ENCODE measurements at places on chromosomes 5 and 9.

DNA sequence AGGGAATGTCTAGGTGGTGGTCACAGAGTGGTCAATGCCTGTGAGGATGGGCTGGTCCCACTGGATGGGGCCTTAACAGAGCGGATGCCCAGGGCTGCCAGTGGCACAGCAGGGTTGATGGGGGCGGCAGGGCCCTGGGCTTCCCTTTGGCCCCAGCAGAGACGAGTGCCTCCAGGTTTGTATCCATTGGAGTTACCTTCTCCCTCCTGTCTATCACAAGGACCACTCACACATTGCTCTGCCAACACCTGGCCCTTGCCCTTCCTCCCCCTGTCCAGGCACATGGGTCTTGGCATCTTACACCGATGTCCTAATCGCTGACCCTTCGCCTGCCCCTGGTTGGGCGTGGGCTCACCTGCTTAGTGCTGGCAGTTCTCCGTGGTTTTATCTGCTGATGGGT lies 26.2 kb upstream of the IRX4 start:
- DNase-seq: no peak

GRCh38 chr9:134971696-134972095 lies 54.0 kb upstream of the FCN1 start:
- no peak for DNase-seq

DNA sequence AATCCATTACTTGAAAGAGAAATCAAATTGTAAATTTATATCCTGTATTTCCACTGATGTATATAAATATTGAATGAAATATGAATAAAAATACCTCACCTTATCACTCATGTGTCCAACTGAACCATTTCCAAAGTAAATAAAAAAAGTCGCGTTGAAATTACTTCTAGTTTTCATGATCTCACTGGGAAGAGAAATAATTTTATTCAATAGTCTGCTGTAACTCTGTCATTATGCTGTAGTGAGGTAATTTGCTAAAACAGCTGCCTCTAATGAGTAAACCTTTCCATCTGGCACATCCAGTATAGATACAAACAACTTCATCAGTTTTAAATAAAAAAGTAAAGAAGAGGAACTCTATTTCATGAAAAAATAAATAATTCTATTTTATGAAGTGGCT lies 611.5 kb downstream of the ZNF608 start:
- no peak for DNase-seq

- DNase-seq: no peak
These were observed 85.4 kb downstream of the SEMA4D start for GRCh38 chr9:89412541-89412940.

- no peak for DNase-seq
These were observed 10.7 kb downstream of the PDLIM4 start for GRCh38 chr5:132267931-132268768.

GRCh38 chr5:154784856-154785255 lies 29.7 kb downstream of the LARP1 start:
- no peak for DNase-seq

GRCh38 chr9:105711867-105712266 lies 17.5 kb downstream of the TMEM38B start:
- DNase-seq: no peak

GRCh38 chr5:151257731-151258181 lies 4.8 kb downstream of the GM2A start:
- peak; percentile 54 for DNase-seq

DNA sequence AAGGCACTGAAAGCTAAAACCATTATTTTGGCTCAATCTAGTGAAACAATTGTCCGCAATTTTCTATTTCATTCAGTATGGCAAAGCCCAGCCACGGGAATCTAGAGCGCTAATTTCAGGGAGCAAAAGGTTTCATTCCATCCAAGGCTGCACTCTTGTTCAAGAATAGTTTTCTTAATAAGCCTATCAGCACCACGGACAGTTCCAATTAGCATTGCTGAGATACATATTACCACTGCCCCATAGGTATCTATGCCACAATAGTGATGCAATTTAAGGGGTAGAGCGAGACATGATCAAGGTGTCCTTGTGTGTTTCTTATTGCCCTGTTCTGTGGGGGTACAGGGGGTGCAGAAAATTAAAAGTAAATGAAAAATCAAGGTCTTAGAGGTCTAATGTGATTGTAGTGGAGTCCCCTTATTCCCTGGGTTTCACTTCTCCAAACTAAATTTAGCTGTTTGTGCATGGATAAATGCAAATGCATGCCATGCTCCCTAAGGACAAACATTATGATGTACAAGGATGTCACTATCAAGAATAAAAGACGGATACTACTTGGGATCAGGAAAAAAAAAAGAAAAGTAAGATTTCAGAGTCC lies 45.5 kb downstream of the SPOCK1 start:
- DNase-seq: no peak

GRCh38 chr5:117107859-117108258 lies 533.2 kb upstream of the SEMA6A start:
- DNase-seq: no peak

DNA sequence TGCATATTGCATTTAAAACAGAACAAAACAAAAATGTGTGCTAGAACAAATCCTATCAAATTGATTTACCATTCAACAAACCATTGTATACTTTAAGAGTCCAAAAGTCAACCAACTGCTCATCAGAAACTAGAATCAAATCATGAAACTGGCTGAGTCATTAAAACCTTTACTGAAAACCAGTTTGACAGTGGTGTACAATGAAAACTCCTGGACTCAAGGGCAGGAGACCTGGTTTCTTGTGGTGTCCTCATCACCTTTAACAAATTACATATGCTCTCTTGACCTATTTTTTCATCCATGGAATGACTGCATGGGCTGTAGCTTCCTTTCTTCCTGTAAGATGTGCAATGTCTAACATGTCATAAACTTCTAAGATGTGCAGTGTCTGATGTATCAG lies 315.3 kb upstream of the SLC30A5 start:
- DNase-seq: no peak

- no peak for DNase-seq
These were observed 48.7 kb downstream of the CAMSAP1 start for GRCh38 chr9:135858491-135859185.
